Stimulated activated CD4-positive, alpha-beta T cell treated with anti-CD3 and anti-CD28 coated beads, Interleukin-1b, Interleukin-23, amount 100 ng/mL, for 1 hour (primary cell): ENCODE measurements at places on chromosomes 7 and 10.

- DNase-seq, result no peak
Measured at GRCh38 chr7:154610903-154611302, 392.0 kb downstream of the PAXIP1 start.

GRCh38 chr7:101535351-101535751 lies 93.7 kb downstream of the MYL10 start:
- no peak for DNase-seq

DNA sequence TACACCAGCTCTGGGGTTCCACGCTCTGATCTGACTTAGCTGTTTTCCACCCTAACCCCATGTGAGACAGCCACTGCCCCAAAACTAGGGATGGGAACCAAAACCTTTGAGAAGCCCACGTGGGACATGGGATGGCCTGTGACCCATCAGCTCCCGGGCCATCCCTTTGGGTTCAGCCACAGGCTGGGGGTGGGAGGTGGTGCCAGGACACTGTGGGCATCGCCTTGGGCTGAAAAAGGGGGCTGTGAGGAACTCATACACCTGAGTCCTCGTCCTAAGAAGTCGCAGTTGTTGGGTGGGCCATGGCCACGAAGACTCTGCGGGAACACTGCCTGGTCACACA lies 379.1 kb downstream of the DNAJB6 start:
- no peak for DNase-seq

GRCh38 chr10:87846023-87846422 lies 17.3 kb downstream of the KLLN start:
- DNase-seq, result no peak

- DNase-seq, result no peak
Measured at GRCh38 chr10:114392112-114392835, 12.0 kb downstream of the AFAP1L2 start.

GRCh38 chr7:120441850-120442249 lies 168.9 kb downstream of the KCND2 start:
- DNase-seq, result no peak

DNA sequence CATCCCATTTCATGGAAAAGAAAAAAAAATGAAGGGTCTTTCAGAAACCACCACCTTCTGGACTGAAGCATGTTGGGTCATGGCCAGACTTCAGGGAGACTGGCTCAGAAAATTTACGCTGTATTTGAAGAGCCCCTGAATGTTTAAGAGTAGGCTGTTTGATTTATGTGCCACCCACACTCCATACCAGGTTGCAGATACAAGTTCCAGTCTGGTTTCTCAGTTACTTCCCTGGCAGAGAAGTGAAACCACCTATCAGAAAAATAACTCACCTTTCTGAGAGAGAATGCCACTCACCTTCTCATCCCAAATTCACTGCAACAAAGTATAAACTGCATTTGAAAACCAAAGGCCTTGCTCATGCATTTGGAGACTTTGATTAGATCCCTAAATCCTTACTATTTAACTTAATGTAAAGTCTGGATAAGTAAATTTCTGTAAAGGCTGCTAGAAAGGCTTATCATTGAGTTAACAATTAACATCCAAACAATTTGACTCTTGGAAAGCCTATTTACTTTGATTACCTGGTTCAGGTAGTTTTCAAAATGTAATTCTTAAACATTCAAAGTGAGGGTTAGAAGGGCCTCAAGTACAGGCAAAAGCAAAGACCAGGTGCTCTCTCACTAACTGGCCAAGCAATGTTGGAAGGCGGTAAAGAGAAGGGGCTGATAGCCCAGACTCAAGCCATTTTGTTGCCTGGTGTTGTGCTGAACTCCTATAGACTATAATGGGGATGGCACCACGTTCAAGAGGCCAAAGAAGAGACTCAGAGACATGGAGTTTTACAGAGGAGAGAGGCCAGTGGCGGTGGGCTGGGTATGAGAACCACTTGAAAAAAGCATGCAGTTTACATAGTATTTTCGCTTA lies 12.8 kb upstream of the ADD3 start:
- no peak for DNase-seq

DNA sequence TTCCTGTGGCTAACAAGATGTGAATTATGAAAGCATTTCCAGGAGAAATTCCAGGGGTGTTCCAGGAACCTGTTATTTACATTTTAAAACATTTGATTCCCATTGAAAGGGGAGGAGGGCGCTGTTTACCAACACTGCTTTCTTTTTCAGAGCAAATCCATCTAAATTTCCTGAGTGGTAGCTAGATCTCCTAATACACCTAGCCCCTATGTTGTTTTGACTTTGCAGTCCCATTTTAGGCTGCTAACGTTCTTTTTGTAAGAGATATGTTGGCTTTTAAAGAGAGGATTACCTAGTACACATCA lies 130.8 kb downstream of the TCF7L2 start:
- no peak for DNase-seq

DNA sequence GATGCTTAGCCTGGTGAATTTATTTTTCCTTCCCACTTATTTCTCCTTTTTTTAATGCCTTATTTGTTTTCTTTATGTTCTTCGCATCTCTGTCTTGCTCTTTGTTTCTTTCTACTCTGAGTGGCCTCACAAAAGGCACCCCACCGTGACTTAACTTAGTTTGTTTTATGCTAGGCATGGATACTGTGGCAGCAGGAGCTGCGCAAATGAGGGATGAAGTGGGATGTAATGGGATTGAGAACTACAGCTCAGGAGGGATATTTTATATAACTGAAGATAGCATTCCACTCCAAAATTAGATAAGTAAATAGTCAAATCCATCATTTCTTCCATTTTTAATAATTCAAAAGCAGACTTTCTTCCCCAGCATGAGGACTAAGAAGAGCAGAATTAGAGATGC lies 1.7 kb upstream of the CACNA2D1 start:
- DNase-seq, result no peak

DNA sequence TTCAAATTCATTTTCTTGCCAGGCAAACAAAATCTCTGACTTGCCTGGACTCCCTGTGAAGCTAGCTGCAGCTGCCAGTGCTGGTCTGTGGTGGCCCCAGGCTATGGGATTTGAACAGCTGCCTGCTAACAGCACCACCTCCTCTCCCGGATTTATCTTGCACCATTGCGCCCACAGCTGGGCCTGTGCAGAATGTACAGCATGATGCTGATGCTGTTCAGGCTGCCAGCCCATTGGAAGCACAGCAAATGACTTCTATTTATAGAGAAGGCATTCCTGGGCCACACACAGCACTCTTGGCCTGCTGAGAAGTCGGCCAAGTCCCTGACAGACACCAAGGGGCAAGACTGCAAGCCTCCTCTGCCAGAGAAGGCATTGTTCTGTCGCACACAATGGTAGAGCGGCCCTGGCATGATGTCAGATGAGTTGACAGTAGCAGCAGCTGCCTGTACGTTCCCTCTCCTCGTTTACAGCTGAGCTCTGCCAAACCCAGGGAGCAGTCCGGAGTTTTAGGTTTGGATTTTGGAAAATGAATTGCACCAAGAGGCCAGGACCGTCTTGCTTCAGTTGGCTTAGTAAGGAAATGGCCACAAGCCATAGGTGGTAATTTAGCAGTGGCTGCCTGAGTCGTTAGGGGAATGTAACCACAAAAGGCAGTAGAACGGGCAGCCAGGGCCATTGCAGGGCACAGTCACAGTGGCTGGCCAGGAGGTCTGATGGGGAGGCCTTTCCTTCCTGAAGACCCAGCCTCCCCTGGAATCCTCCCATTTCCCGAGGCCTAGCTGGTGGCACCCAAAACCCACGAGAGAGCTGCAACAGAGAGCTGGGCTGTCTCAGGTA lies 38.5 kb downstream of the MTURN start:
- no peak for DNase-seq

GRCh38 chr7:80529362-80529761 lies 17.5 kb upstream of the GNAT3 start:
- no peak for DNase-seq
